ENCODE measurements at places on chromosomes 16 and 17.
A peak's percentile ranks its signal among the peaks of the same experiment; 100 is the strongest.

DNA sequence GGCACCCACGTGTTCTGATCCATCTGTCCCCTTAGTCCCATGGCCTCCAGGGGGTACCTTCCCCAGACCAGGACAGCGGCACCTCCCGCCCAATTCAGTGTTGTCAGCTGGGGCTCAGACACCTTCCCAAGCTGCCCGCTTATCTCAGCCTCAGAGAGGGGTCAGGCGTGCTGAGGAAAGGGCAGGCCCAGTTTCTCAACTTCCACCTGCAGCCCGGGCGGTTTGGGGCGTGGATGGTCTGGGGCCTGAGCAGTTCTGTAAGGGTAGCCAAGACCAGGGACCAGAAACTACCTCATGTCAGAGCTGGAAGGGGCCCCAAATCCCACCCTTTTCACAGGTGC, 5.1 kb downstream of the PLCD3 start:
- DNase-seq: no peak

DNA sequence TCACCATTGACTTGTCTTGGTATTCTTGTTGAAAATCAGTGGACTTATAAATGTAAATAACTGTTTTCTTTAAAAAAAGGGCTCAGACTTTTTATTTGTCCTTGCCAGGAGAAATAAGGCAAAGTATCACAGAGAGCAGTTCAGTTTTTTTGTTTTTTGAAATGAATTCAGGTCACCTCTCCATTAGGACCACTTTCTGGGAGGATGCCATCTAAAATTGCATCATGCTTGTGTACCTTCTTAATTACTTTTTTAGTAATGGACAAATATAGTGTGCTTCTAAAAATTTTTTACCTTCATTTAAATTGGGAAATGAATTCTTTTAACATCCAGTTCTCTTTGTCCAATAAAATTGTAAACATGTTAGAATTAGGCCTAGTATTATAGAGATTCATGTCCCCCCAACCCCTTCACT, 210.0 kb downstream of the BCAS3 start:
- DNase-seq: no peak

- DNase-seq: peak; percentile 56
Measured at GRCh38 chr17:410543-411401, 58.2 kb upstream of the RPH3AL start.

DNA sequence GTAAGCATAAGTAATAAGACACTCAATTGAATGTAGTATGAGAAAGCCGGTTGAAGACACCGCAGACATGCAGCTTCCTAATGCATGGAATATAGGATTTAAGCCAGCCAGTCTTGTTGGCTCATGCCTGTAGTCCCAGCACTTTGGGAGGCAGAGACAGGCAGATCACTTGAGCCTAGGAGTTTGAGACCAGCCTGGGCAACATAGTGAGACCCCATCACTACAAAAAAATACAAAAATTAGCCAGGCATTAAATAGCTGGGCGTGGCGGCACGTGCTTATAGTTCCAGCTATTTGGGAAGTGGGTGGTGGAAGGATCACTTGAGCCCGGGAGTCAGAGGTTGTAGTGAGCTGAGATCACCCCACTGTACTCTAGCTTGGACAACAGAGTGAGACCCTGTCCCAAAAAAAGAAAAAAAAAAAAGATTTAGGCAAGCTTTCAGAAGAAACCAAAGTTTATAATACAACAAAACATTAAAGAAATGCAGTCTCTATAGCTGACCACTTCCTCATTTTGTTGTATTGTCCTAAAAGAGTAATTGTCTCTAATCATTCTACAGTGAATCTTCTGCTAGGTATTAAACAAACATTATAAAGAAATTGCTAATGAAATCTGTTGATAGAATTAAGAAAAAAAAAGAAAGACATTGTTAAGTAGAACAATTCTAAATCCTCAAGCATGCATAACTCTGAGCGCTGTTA, 68.6 kb upstream of the KIFC3 start:
- no peak for DNase-seq

DNA sequence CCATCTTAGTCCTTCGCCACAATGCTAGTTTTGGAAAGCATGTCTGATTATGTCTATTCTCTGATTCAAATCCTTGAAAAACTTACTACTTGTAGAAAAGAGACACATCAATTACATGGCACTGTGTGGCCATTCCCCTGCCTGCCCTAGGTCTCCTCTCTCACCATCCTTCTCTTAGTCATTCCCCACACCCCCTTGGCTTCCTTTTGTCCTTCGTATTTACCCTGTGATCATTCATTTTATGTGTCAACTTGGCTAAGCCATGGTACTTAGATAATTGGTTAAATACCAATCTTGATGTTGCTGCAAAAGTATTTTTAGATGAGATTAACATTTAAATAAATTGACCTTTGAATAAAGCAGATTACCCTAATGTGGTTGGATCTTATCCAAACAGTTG, 122.9 kb upstream of the CDH11 start:
- no peak for DNase-seq

DNA sequence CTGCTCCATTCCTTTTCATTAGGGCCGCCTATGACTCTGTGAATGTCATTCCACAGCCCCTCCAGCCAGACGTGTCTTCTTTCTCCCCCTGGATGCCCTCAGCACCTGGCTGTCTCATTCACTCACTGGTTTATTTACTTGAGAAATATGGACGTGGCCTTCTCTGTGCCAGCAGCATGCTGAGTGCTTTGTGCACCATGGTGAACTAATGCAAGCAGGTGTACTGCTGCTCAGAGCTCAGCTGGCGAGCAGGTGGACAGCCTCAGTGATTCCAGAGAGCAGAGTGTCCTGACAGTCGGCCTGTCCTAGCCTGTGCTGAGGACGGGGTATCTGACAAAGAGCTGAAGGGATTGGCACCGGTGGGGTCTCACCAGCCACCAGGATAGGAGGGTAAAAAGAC, 96.7 kb downstream of the GNAO1 start:
- DNase-seq: no peak

- DNase-seq: no peak
Measured at GRCh38 chr17:71809537-71809936, 311.3 kb upstream of the SOX9 start.

DNA sequence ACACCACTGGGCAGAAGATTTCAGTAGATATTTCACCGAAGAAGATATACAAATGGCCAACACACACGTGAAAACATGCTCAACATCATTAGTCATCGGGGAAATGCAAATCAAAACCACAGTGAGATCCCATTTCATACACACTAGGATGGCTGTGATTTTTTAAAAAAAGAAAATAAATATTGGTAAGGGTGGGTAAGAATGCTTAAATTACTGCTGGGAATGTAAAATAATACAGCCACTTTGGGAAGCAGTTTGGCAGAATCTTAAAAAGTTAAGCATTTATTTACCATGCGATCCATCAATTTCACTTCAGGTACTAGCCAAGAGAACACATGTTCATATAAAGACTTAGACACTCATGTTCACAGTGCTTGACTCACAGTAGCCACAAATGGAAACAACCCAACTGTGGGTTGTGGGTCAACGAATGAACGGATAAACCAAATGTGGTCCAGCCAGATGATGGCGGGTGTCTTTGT, 6.5 kb upstream of the C16orf74 start:
- no peak for DNase-seq

- DNase-seq: peak; percentile 92
Measured at GRCh38 chr17:43576563-43577229, 30.6 kb upstream of the ETV4 start.
